ENCODE measurements at places on chromosomes 3 and 15.

DNA sequence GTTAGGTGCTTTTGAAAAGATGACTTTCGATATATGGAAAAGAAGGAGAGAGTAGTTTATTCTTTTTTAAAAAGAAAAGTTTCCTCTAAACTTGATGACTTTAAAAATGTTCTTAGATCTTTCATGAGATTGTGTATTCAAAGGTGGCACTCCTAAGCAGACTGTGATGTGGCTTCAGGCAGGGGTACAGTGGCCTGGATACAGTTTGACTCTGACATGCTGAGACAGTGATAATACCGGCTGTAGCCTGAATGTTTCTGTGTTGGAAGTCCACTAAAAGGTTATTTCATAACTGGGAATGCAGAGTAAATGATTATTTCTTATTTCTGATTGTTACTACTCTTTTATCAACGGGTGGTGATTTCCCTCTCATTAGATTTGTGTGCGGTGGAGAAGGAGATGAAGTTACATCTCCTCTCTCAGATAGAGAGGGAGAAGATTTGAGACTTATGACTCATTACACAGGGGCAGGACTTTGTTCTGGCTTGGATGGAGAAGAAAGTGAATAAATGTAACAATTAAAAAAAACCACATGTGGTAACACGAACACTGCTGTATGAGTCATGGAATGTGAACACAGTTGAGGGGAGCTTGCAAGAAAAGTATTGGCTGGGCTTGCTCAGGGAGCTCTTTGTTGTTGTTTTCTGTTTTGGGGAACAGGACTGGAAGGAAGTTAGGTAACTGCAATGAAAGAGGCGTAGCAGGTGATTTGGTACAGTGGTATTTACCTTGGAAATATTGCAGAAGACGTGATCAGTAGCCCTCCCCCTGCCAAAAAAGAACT, 21.6 kb downstream of the SPTSSB start:
- no peak for DNase-seq

DNA sequence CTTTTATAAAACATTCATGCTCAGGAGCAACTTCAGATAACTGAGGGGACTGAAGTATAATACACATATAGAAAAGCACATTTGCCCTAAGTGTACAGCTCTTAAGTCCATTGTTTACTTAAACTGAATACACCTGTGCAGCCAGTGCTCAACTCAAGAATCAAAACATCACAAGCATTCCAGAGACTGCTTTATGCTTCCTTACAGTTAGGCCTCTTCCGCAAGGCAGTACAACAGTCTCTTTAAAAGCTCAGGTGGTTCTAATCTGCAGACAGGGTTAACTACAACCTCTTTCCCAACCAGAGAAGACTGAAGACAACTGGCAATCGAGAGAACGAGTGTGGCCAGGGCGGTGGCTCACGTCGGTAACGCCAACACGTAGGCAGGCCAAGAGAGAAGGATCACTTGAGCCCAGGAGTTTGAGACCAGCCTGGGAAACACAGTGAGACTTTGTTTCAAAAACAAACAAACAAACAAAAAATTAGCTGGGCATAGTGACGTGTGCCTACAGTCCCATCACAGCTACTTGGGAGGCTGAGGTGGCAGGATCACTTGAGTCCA, 16.9 kb downstream of the MCCC1 start:
- DNase-seq: no peak

- no peak for DNase-seq
Measured at GRCh38 chr3:179083977-179084376, 12.4 kb upstream of the ZMAT3 start.

DNA sequence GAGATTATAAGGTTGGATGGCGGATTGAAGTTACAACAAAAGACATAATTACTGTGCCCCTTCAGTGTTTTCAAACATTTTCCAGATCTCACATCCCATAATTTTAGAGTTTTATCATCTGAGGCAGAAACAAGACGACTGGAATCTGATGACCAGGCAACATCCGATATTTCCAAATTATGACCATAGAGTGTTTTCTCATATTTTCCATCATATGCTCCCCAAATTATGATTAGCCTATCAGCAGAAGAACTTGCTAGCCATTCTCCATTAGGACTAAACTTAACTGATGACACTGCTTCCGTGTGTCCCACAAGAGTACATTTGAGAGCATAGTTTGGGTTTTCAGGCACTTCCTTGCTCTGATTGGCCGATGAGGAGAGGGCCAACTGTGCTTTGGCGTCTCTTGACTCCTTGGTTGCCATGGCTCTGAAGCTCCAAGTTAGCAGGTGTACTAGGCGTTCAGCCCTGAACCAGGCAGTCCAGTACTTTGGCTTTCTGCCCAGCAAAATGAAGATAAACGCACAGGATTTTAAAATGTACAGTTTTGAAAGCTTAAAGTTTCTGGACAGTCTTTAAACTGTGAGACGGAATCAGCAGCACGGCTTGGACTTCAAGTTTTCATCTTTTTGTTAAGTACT, 638 bp downstream of the WDR5B start:
- DNase-seq: peak; percentile 35

DNA sequence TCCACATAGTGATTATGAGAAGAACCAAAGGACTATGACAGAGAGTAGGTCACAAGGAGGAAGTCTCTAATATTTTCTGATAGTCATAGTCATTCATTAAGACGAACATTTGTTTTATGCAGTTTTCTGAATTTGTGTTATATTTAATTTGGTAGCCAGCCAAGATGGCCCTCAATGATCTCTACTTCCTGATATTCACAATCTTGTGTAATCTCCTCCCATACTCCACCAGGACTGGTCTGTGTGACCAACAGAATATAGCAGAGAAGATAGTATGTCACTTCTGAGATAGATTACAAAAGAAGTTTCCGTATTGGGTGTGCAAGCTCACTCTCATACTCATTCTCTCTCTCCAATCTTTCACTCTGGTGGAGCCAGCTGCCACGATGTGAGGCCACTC, 30.8 kb downstream of the HLTF start:
- DNase-seq: no peak

GRCh38 chr15:52730173-52730572, 51.0 kb upstream of the ATOSA start:
- no peak for DNase-seq

DNA sequence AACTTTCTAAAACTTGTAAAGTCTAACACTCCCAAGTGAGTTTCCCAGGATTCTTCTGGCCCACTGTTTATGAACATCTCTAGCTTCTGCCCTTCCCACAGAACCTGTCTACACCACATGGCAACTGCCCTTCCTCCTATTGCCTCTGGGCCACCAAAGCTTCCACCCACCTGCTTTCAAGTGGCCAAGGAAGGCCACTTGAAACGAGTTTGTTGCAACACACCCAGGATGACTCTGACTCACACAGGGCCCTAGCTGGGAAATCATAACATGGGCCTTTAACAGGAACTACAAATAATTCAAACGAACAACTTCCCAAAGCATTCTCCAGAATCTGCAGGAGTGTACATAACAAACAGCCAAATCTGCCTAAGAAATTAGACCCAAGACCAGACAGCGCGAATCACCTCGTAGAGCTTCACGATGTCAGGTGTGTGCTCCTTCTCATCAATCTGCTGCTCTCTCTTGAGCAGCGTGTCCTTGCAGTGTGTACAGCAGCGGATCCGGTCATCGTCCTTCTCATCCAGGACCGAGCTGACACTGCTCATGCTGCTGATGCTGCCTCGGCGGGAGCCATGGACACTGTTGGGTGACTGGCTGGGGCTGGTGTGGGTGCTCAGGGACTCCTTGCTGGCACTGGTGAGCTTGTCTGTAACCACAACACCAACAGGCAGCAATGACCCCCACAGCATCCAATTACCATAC, 16.8 kb downstream of the RBSN start:
- DNase-seq: no peak

DNA sequence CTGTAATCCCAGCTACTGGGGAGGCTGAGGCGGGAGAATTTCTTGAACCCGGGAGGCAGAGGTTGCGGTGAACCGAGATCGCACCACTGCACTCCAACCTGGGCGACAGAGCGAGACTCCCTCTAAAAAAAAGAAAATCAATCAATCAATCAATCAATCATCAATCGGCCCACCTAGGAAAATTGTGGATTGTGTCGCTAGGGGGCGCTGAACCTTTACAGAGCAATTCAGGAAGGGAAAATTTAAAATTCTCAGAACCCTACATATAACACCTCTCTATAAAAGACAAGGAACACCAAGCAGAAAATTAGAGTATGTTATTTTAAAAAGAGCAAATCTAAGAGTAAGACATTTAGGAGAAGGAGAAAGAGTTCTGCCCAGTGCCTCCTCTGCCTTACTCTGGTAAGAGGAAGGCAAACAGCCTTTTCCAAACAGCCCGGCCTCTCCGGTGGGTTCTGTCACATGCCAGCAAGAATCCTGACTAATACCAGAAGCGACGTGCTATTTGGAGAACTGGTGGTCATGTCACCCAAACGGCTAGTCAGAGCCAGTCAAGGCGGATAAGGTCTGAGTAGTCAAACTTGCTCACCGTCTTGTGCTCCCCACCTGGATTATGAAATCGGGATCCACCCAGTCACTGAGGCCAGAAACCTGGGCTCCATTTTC, 22.3 kb upstream of the SMCO1 start:
- DNase-seq: peak; percentile 33

DNA sequence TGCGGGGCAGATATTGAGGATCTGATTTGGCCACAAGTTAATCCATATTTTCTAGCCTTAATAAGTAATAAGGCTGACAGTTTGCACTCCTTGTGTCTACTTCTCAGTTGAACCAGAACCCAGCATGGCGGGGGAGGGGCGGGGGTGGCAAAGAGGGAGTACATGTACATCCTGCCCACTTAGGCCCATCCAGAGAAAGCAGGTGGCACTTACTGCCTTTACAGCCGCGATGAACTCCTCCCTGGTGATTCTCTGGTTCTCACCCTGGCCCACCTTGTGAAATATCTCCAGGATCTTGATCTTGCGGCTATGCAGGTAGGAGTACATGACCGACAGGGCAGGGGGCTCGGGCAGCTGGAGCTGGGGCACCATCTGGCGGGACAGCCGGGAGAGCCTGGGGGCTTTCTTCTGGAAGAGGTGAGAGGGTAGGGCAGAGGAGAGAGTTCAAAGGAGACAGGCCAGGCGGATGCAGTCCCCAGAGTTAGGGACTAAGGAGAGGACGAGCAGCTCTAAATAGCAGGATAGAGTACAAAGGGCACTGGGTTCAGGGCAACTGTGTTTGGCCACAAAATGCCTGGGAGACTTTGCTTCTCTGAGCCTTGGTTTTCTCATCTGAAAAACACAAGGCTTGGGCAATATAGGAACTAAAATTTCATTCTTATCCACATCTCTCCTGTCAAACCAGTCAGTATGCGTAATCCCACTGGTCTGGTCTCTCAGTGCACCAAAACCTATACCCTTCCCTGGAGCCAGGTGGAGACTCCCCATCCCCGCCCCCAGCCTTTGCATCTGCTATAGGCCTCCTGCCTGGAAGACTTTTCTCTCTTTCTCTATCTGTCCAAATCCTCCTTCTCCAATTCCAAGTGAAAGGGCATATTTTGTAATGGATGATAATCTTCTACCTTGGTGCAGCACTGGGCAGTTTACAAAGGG, 10.1 kb downstream of the EFCAB12 start:
- no peak for DNase-seq

All from muscle of arm (tissue), 14 donors.